ENCODE measurements at places on chromosomes 3 and 15.

DNA sequence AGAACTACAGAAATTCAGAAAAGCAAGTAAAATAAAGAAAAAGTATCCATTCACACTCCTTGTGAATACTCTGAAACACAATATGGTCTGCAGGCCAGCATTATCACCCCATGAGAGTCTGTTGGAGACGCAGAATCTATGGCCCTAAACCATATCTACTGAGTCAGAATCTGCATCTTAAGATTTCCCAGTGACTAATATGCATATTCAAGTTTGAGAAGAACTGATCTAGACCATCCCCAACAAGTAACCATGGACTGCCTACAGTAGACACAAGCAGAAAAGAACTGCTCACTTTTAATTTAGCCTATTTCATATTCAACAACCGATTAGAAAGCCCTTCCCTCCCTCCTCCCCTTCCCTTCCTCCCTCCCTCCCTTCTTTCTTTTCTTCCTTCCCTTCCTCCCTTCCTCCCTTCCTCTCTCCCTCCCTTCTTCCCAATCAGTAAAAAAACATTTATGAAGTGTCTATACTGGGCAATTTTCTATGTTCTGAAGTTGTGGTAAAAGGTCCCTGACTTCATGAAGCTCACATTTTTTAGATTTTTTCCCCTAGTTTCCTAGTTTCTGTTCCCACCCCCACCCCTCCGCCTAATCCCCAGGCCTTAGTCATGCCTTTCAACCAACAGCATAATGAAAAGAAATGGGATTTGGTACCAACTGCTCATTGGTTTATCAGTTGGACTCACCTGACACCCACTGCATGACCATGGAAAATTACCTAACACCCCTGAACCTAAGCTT is 125.2 kb downstream of the CNTN3 start:
- no peak for DNase-seq

DNA sequence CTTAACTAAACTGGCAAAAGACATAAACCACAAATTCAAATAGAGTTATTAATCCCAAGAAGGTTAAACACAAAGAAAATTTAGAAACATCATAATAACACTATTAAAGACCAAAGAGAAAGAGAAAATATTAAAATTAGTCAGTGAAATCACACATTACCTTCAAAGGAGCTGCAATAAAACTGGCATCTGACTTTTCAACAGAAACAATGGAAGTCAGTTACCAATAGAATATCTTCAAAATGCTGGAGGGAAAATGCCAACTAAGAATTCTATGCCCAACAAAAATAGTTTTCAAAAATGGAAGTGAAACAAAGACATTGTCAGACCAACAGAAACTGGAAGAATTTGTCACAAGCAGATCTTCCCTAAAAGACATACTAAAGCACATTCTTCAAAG is 68.7 kb upstream of the RNF7 start:
- DNase-seq, result no peak

DNA sequence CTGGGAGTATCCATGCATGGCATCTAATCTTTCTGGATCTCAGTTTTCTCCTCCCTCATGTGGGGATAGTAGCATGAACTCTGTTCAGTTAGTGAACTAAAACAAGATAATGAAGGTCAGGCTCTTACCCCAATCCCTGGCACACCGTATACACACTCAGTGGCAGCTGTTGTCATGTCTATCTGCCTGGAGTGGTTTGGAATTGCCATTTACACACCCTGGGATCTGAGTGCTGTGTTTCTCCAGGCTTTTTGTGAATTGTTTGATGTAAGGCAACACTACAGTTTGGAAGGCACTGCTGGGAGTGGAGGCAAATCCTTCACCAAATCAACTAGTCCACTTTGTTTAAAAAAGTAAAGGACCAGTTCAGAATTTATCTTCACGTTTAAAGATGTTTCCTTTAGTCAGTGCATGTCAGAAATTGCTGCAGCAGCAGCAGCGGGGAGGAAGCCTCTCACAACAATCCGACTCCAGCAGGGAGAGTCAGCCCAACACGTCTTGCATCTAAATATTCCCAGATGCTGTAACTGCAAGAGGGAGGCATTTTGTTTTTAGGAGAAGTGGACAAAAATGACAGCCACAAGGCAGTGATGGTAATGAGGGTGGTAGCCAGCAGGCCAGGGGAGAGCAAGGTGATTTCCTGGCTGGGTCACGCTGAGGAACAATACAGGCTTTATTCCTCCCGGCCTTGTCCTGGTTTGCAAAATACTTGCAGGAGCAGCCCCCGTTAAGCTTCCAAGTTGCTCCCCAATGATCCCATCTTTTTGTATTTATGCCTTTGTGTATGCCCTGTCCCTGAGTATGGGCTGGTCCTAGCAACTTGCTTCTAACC is 128.5 kb upstream of the LRIG1 start:
- DNase-seq, result no peak

DNA sequence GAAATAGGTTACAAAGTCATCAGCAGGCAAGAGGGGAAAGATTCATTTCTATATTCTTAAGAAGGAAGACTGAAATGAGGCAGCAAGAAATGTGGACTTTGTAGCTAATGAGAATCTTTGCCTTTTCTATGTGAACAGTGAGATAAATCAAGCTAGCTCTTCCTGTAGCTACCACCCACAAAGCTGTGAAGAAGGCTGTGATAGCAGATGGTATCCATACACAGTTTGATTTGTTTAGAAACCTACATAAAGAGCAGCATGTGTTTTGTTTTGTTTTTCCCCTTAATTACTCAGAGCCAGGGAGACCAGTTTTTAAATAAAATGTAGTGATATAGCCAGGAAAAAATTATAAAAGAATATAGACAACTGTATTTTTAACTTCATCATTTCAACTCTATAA is 45.5 kb downstream of the TEX9 start:
- DNase-seq, result no peak

DNA sequence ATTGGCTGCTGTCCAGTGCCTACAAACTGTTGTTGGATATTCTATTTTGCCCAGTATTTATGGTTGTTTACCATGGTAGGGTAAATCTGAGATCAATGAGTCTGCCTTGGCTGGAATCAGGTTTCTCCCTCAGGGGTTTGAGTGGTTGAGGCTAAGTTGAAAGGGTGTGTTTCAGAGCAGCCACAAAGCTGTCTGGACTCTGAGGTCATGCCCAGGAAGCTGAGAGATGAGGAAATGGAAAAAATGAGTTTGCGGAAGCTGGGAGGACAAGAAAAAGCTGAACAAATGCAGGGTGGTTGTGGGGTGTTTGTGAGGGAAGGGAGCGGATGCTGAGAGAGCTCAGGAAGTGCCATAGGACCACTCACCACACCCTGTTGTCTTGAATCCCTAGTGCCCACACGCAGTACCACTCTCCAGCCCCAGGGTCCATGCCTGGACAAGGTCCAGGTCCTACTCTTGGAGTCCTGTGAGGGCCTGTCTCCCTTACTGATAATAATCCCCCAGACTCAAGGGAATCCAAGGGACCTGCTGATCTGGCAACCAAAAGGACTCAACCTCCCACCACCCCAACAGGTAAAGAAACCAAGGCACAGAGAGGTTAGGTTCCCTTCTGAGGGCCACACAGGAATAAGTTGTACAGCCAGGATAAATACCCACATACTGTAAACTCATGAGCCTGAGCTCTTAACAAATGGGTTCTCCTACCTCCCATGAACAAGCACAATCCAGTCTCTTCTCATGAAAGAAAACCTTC is 81.6 kb downstream of the PPCDC start:
- peak; percentile 89 for DNase-seq
